ENCODE measurements at places on chromosomes 3 and 15. TPM values are rescaled to one million over a fixed set of nuclear protein-coding genes. Genes with fewer than 3 reads are reported as not detected.

Gene DGKG
- 2.5 TPM for total RNA-seq

Gene DNAH1
- 4.8 TPM for total RNA-seq

Gene CRYGS
- total RNA-seq = 0.94 TPM

Gene CATSPER2
- 1.3 TPM for total RNA-seq

Gene TP63
- total RNA-seq = 0.09 TPM

Gene HCN4
- total RNA-seq = not detected

Gene GPR15
- not detected for total RNA-seq

Gene NPAP1
- under 0.01 TPM for total RNA-seq

Gene MAP6D1
- 0.52 TPM for total RNA-seq

All from bronchial smooth muscle cell (primary cell).